ENCODE measurements at places on chromosomes 2 and 18. TPM values are rescaled to one million over a fixed set of nuclear protein-coding genes. Genes with fewer than 3 reads are reported as not detected.

GRCh38 chr2:118763797-118764196 is 83.7 kb downstream of the EN1 start:
- DNase-seq: peak; percentile 47

- DNase-seq: no peak
Measured at GRCh38 chr18:4842287-4842686, 354.8 kb downstream of the AKAIN1 start.

DNA sequence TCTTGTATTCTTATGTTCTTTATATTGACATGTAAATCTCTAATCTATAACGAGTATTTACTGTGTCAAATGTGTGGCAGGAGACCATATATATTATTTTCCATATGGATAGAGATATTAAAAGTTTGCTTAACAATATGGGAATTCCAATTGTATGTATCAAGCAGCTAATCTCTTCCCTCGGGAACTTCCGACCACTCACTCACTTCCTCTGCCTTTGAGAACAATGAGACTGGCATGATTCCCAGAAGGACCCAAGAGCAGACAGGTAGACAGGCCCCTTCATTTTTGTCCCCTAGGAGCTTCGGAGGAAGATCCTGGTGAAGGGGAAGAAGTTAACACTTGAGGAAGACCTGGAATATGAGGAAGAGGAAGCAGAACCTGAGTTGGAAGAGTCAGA is 24.1 kb downstream of the PLCD4 start:
- DNase-seq: no peak

DNA sequence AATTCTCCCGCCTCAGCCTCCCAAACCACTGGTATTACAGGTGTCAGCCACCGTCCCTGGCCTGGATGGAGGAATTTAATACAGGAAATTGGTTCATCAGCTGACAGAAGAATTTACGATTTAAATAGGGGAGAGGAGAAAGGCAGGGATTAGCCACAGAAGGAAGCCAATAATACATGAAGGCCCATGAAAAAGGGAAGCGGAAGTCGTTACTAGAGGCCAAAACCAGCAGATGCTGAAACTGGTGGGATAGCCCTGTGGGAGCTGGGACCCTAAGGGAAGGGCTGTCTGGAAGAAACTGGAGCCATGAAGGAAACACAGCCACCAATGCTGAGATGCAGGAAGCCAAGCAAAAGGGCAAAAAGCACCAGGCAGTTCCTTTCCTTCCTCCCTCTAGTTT is 163.7 kb upstream of the RMP24 start:
- no peak for DNase-seq

- DNase-seq: no peak
Measured at GRCh38 chr18:3478262-3478978, 28.4 kb downstream of the TGIF1 start.

DNA sequence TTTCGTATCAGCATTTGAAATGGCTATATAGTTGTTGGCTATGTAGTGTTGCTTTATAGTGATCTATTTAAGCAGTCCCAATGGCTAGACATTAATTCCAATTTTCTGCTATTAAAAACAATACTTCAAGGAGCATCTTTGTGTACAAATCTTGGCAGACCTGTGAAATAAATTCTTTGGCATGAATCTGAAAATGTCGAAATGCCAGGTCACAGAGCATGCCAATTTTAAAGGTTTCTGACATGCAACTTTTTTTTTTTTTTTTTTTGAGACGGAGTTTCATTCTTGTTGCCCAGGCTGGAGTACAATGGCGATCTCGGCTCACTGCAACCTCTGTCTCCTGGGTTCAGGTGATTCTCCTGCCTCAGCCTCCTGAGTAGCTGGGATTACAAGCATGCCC is 26.8 kb upstream of the CABLES1 start:
- DNase-seq: no peak

GRCh38 chr2:27866237-27866636 is 23.9 kb downstream of the RBKS start:
- DNase-seq: no peak

The RFX8 gene
- total RNA-seq: 1.1 TPM

DNA sequence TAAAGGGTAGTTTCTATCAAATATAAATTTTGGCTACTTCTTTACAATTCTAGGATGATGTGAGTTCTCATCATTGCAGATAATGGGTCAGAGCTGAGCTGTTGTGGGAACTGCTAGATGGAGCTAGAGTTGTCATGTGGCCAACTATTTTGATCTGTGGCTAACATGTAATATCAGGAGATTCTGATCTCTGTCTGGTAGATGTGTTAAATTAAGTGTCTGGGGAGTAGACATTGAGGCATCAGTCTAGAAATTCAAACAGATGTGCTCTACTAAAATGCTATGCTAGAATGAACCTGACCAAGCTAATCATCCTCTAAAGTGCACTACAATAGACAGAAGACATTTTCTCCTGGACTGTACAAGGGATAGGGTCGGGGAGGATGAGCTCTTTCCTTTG is 30.3 kb upstream of the DARS1 start:
- no peak for DNase-seq

The CNTNAP5 gene
- total RNA-seq: not detected

GRCh38 chr18:22999212-22999611 is 66.1 kb downstream of the RBBP8 start:
- DNase-seq: no peak

GRCh38 chr2:75416420-75417342 is 144.1 kb downstream of the EVA1A start:
- DNase-seq: no peak

GRCh38 chr2:20012282-20013125 is at the start of gene MATN3:
TSS of gene MATN3 (minus strand) at chr2:20012668. CDS start at chr2:20012631, 37 bp downstream.
- DNase-seq: peak; percentile 72

The SERPINB5 gene
- total RNA-seq: not detected

The GRHL1 gene
- total RNA-seq: 5.7 TPM

DNA sequence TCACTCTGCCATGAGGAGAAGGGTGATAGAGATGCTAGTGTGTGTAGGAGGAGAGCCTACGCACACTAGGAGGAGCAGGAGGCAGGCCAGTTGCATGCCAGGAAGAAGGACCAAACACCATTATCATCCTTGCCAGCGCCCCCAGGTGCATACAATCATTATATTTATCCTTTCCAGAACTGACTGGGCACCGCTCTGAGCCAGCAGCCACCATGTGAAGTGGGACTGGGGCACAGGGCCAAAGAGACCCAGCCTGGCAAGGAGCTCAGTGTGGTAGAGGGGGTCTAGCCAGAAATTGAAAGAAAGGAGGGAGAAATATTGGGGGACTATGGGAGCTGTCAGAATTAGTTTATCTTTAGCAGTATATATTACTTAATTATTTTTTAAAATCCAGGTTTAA is 8.3 kb upstream of the GPR148 start:
- DNase-seq: no peak

The LAMA3 gene
- total RNA-seq: 3.6 TPM

- peak; percentile 30 for DNase-seq
Measured at GRCh38 chr2:128311755-128312341, 6.8 kb downstream of the HS6ST1 start.

The DSEL gene
- 3.3 TPM for total RNA-seq

DNA sequence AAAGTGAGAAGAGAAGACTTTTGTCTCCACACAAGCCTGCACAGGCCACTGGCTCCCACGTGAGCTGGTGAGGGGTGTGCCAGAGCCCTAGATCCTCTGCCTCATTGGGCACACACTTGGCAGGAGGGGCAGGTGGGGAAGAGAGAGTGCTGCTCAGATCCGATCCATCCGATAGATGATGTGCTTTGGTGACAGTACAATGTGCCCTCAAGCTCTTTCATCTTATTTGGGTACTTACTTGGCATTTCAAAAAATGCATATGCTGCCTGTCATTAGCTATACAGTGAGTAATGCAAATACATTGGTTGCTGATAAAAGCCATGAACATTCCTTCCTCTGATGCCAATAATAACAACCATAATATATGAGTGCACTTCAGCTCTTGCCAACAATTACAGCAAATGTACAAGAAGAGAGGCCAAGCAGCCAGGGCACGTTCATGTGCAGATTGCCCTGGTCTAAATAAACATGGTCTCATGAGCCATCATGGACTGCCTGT is 255.3 kb downstream of the VAPA start:
- DNase-seq: no peak

DNA sequence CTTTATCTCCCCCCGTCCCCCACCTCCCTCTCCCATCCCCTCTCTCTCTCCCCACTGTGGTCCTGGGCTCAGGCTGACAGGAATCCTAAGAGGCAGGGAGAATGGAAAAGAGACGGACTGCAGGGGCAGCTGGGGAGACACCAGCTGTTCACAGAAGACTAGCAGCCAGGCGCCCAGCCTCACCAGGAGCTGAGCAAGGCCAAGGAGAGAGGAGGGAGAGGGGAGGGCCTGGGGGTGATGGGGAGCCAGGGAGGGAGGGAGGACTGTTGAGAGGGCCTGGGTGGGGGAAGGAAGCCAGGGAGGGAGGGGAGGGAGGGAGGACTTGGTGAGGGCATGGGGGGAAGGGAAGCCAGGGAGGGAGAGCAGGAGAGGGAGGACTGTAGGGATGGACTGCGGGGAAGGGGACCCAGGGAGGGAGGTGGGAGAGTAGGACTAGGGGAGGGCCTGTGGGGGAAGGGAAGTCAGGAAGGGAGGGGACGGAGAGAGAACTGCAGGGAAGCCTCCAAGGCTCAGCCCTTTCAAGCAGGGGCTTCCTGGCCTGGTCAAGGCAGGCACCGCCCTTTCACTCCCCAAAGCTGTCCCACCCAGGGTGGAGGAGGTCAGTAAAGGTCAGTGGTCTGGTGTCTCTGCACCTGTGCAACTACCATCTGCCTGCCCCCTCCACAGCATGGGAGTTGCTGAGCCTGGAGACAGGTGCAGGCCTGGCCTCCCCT is 517.7 kb upstream of the MYT1L start:
- no peak for DNase-seq

DNA sequence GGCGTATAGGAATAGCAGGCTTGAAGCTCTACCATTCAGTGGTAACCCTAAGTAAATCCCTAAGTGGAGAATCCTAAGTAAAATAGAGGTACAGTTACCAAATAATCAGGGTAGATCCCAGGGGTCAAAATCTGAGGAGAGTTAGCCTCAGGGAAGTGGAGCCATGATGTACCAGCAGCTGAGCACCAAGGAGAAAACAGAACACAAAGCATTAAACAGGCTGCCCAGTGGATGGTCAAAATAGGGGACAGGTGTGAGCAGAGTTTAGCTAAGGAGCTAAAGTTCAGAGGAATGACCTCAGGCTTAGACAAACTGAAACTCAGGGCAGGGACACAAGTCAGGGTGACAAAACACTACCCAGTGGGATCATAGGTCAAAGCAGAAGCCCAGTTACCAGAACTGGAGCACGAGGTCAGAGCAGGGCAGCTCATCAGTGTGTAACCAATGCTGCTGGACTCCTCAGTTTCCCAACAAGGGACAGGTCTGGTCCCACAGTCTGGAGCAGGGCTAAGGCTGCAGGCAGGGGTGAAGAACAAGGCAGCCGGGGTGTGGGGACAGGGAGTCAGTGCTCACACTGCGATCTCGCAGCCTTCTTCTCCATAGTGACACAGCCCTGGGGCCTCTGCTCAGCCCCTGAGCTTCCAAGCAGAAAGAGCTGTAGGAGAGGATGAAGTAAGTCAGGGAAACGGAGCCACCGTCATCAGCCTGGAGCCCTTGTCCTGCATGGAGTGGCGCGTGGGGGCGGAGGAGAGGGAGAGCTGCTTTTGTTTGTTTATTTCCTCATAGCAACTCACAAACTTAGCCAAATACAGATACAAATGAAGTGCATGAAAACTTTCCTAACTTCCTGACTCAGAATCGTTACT is 264.0 kb downstream of the MREG start:
- peak; percentile 86 for DNase-seq

The DPY30 gene
- total RNA-seq: 42.5 TPM

DNA sequence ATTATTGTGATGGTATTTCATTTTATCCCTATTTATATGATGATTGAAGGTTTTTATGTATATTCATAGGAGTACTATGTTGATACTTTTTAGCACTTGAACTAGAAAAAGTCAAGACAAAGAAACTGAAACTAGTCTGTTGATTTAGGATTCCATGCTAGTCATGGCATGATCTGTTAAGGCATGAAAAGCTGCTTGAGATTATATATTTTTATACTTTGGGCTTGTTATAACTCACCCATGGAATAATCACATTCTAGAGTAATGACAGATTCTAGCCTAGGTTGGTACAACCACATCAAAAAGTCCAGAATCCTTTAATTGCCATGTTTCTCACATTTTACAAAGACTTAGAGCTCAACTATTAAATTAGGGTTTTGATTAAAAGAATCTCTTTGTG is 472.6 kb upstream of the CELF4 start:
- no peak for DNase-seq

The CD28 gene
- total RNA-seq: 1.1 TPM

- peak; percentile 79 for DNase-seq
Measured at GRCh38 chr2:40451918-40452605, at the start of gene SLC8A1. TSS of gene SLC8A1 (minus strand) at chr2:40452090.

GRCh38 chr2:174635776-174636404 is 38.3 kb upstream of the WIPF1 start:
- no peak for DNase-seq

- DNase-seq: no peak
Measured at GRCh38 chr2:121066526-121066925, 218.5 kb downstream of the TFCP2L1 start.

The SCN2A gene
- 0.26 TPM for total RNA-seq

- no peak for DNase-seq
Measured at GRCh38 chr2:182717416-182717815, 1.4 kb downstream of the DNAJC10 start.

The RASGRP3 gene
- 50.3 TPM for total RNA-seq

The ASXL3 gene
- 11.4 TPM for total RNA-seq

Data from right cardiac atrium (tissue), 5 donors.